Suprapubic skin (tissue), 4 donors: ENCODE measurements at places on chromosomes 2 and 18.
A peak's percentile ranks its signal among the peaks of the same experiment; 100 is the strongest.

DNA sequence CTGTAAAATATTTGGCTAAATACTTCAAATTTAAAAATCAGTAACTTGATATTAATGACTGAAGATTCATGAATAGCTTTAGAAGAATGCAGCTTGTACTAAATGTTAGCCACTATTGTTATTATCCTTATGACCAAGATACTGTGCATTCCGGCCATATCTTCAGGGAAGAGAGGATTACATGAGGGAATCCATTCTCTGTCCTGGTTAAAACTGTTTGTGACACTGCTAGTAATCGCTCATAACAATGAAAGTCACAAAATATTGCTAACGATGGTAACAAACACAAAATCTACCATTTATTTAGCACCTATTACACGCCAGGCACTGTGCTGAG is 217.7 kb downstream of the PRKCE start:
- H3K27me3 ChIP-seq, result no peaks in the 10 kb centered on the region
- no peak overlapping the region for H3K4me3 ChIP-seq
- no peak overlapping the region for H3K27ac ChIP-seq
- H3K4me1 ChIP-seq, result peaks cover 7% of the 10 kb centered on the region

DNA sequence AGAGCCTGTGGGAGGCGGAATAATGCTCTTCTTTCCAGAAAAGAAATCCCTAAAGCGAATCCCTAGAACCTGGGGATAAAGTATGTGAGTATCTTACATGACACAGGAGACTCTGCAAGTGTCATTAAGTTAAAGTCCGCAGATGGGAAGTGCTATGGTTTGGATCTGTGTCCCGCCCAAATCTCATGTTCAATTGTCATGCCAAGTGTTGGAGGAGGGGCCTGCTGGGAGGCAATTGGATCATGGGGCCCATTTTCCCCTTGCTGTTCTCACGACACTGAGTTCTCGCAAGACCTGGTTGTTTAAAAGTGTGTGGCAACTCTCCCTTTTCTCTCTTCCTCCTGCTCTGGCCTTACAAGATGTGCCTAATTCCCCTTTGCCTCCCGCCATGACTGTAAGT is 207.8 kb downstream of the MYT1L start:
- H3K36me3 ChIP-seq, result no peaks in the 10 kb centered on the region
- H3K4me1 ChIP-seq, result peaks cover 3% of the 10 kb centered on the region
- no peak overlapping the region for H3K4me3 ChIP-seq
- H3K27ac ChIP-seq, result no peak overlapping the region
- no peaks in the 10 kb centered on the region for H3K27me3 ChIP-seq

- peaks cover 25% of the 10 kb centered on the region for H3K4me1 ChIP-seq
- peak; percentile 86 for DNase-seq
- H3K27ac ChIP-seq, result peak within 1 kb of the TSS; percentile 84
Observed at GRCh38 chr2:152335016-152335725, at the start of gene FMNL2. TSS of gene FMNL2 (plus strand) at chr2:152335174.

- DNase-seq, result peak; percentile 68
Observed at GRCh38 chr2:56185582-56186046, 1.8 kb downstream of the CCDC85A start.

DNA sequence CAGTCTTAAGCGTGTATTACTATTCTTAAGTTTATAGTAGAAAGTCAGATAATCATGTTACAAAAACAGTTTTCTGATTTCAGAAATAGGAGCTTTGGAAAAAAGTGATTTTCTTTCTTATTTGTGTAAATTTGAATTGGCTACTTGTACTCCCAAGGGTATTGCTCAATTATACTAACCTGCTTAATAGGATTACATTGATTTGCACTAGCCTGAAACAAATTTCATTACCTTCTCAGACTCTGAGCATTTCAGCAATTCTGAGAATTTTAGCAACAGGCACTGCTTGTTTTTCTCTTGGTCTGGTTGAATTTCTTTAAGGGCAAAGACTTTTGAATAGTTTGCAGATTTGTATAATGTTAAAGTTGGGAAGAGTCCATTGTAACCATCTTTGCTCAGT is 87.2 kb upstream of the NXPH2 start:
- H3K27ac ChIP-seq, result no peak overlapping the region
- H3K27me3 ChIP-seq, result no peaks in the 10 kb centered on the region
- H3K36me3 ChIP-seq, result no peaks in the 10 kb centered on the region
- no peaks in the 10 kb centered on the region for H3K4me1 ChIP-seq

- no peak overlapping the region for H3K27ac ChIP-seq
- H3K4me1 ChIP-seq, result peaks cover 32% of the 10 kb centered on the region
- DNase-seq, result no peak
- H3K4me3 ChIP-seq, result no peak overlapping the region
- no peaks in the 10 kb centered on the region for H3K27me3 ChIP-seq
- H3K36me3 ChIP-seq, result peaks cover 3% of the 10 kb centered on the region
Observed at GRCh38 chr18:21053127-21053526, 58.5 kb downstream of the ROCK1 start.

- peaks cover 5% of the 10 kb centered on the region for H3K27me3 ChIP-seq
- H3K4me3 ChIP-seq, result no peak overlapping the region
- no peaks in the 10 kb centered on the region for H3K36me3 ChIP-seq
- no peak for DNase-seq
- H3K27ac ChIP-seq, result no peak overlapping the region
Observed at GRCh38 chr2:219197388-219197787, 9.2 kb upstream of the ZFAND2B start.

GRCh38 chr2:65000644-65001043 is 11.4 kb downstream of the SLC1A4 start:
- peaks cover 5% of the 10 kb centered on the region for H3K36me3 ChIP-seq
- no peak overlapping the region for H3K27ac ChIP-seq
- no peak overlapping the region for H3K4me3 ChIP-seq
- no peak for DNase-seq

GRCh38 chr2:217364224-217364623 is 504.4 kb upstream of the TNP1 start:
- no peaks in the 10 kb centered on the region for H3K27me3 ChIP-seq
- H3K36me3 ChIP-seq, result no peaks in the 10 kb centered on the region
- no peak overlapping the region for H3K4me3 ChIP-seq
- H3K4me1 ChIP-seq, result peaks cover 12% of the 10 kb centered on the region
- no peak for DNase-seq

- H3K36me3 ChIP-seq, result no peaks in the 10 kb centered on the region
- H3K27ac ChIP-seq, result no peak overlapping the region
- no peaks in the 10 kb centered on the region for H3K4me1 ChIP-seq
- no peak overlapping the region for H3K4me3 ChIP-seq
- H3K27me3 ChIP-seq, result no peaks in the 10 kb centered on the region
Observed at GRCh38 chr18:51151568-51152511, 45.6 kb downstream of the MEX3C start.

- H3K4me3 ChIP-seq, result no peak overlapping the region
- H3K36me3 ChIP-seq, result no peaks in the 10 kb centered on the region
- no peak for DNase-seq
- peaks cover 91% of the 10 kb centered on the region for H3K4me1 ChIP-seq
Observed at GRCh38 chr18:48931680-48932461, 18.9 kb downstream of the SMAD7 start.

DNA sequence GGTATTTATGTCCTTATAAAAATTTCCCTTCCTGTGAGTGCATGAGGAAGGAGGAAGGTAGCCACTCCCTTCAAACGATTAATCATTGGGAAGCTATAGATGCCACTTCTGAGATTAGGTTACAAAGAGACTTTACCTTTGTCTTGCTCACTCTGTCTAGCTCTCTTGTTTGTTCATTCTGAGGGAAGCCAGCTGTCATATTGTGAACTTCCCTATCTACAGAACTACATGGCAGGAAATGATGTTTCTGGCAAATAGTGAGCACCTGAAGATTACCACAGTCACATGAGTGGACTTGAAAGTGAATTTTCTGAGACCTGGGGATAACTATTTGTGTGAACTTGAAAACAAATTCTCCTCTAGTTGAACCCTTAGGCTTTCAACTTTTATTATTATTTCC is 776.8 kb downstream of the CCDC85A start:
- no peaks in the 10 kb centered on the region for H3K27me3 ChIP-seq
- DNase-seq, result no peak
- H3K4me1 ChIP-seq, result no peaks in the 10 kb centered on the region
- H3K4me3 ChIP-seq, result no peak overlapping the region
- no peaks in the 10 kb centered on the region for H3K36me3 ChIP-seq
- no peak overlapping the region for H3K27ac ChIP-seq

GRCh38 chr2:48328159-48328809 is 201.7 kb upstream of the STON1 start:
- no peak overlapping the region for H3K4me3 ChIP-seq
- no peak overlapping the region for H3K27ac ChIP-seq
- H3K4me1 ChIP-seq, result peaks cover 11% of the 10 kb centered on the region

- H3K27ac ChIP-seq, result no peak overlapping the region
- H3K36me3 ChIP-seq, result peaks cover 43% of the 10 kb centered on the region
- H3K4me3 ChIP-seq, result no peak overlapping the region
- H3K27me3 ChIP-seq, result no peaks in the 10 kb centered on the region
Observed at GRCh38 chr2:101893681-101894381, 97.9 kb upstream of the IL1R2 start.

- no peaks in the 10 kb centered on the region for H3K27me3 ChIP-seq
- H3K4me3 ChIP-seq, result no peak overlapping the region
- DNase-seq, result no peak
Observed at GRCh38 chr2:10576456-10576855, 113.3 kb downstream of the NOL10 start.

GRCh38 chr2:234795272-234795920 is 156.4 kb upstream of the SH3BP4 start:
- no peak for DNase-seq
- H3K4me1 ChIP-seq, result no peaks in the 10 kb centered on the region
- no peak overlapping the region for H3K4me3 ChIP-seq
- no peaks in the 10 kb centered on the region for H3K36me3 ChIP-seq
- no peaks in the 10 kb centered on the region for H3K27me3 ChIP-seq

GRCh38 chr18:58624011-58624410 is 4.9 kb downstream of the ALPK2 start:
- H3K4me1 ChIP-seq, result peaks cover 5% of the 10 kb centered on the region
- no peak for DNase-seq
- no peak overlapping the region for H3K27ac ChIP-seq
- H3K4me3 ChIP-seq, result no peak overlapping the region
- no peaks in the 10 kb centered on the region for H3K27me3 ChIP-seq
- no peaks in the 10 kb centered on the region for H3K36me3 ChIP-seq

DNA sequence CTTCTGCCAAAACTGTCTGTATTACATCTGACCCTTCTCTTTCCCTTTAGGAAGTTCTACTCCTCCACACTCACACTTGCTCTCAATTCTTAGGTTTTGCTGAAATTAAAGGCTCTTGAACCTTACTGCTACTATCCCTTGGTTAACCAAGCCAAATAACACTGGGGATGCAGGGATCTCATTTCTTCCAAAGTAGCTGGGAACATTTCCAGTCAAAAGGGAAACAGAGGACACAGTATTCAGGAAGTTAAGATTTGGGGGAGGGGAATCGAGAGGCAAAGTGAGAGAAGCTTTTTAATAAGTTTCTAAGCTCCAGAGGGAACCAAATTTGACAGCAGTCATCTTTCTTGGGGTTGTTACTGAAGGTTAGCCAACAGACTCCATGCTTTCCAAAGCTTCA is 6.2 kb downstream of the SEPTIN2 start:
- DNase-seq, result no peak
- no peak overlapping the region for H3K4me3 ChIP-seq
- no peaks in the 10 kb centered on the region for H3K27me3 ChIP-seq
- peaks cover 3% of the 10 kb centered on the region for H3K36me3 ChIP-seq
- peaks cover 69% of the 10 kb centered on the region for H3K4me1 ChIP-seq
- no peak overlapping the region for H3K27ac ChIP-seq

GRCh38 chr18:39259736-39260135 is 1694.1 kb upstream of the CELF4 start:
- no peak overlapping the region for H3K4me3 ChIP-seq
- no peaks in the 10 kb centered on the region for H3K36me3 ChIP-seq
- no peak overlapping the region for H3K27ac ChIP-seq
- no peaks in the 10 kb centered on the region for H3K27me3 ChIP-seq

DNA sequence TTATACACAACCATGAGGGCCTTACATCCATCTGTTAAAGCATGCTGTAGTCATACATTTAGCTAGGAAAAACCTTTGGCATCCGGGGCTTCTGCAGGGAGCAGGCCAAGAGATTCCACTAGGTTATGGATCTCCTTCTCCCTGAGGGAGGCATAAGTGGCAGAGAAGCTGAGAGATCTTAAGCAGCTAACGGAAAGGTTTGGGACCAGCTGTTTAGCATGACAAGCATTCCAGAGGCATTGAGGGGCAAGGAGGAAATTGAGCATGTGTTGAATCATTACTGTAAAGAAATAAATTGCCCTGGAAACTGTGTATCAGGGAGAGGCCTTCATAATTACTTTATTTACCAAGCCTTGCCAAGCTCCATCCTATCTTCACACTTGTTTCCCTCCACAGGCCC is 643.1 kb downstream of the CNTNAP5 start:
- no peak overlapping the region for H3K4me3 ChIP-seq
- no peak overlapping the region for H3K27ac ChIP-seq
- no peaks in the 10 kb centered on the region for H3K27me3 ChIP-seq

DNA sequence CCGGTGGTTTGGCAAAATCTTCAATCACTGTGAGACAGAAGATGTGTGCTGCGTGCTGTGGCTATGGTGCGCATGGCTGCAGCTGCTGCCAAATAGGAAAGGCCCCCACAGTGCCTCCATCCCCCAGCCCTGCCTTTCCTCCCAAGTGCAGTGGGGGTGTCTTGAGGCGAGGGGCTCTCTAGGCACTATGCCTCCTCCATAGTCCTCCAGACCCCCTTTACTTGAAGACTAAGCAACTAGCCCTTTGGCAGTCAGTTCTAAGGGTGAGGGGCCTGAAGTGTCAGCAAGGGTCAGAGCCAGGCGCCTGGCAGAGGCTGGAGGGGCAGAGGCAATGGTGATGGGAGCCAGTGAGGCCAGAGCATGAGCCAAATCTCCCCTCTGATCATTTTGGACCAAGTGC is 13.6 kb upstream of the TMEM185B start:
- H3K4me3 ChIP-seq, result no peak overlapping the region
- H3K36me3 ChIP-seq, result no peaks in the 10 kb centered on the region
- DNase-seq, result peak; percentile 44
- H3K4me1 ChIP-seq, result peaks cover 26% of the 10 kb centered on the region
- H3K27me3 ChIP-seq, result no peaks in the 10 kb centered on the region

DNA sequence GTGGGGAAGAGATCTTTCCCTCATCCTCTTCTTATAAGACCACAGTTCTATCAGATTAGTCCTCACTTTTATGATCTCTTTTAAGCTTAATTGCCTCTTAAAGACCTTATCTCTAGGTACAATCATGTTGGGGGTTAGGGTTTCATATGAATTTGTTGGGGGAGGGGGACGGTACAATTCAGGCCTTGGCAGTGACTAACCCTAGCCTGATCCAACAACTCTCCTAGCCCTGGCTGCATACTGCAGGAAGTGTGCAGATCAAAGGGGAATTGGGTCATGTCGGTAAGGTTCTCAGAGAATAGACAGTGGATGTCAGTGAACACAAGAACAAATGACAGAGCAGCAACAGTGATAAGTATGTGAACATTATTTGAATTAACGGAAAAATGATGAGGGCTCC is 16.4 kb downstream of the CAPN13 start:
- no peaks in the 10 kb centered on the region for H3K36me3 ChIP-seq
- DNase-seq, result no peak
- H3K27me3 ChIP-seq, result peaks cover 19% of the 10 kb centered on the region
- H3K4me3 ChIP-seq, result no peak overlapping the region

GRCh38 chr2:254241-254640 is 9.6 kb downstream of the SH3YL1 start:
- no peak for DNase-seq
- H3K36me3 ChIP-seq, result peaks cover 12% of the 10 kb centered on the region
- no peaks in the 10 kb centered on the region for H3K4me1 ChIP-seq
- no peaks in the 10 kb centered on the region for H3K27me3 ChIP-seq
- no peak overlapping the region for H3K27ac ChIP-seq
